ENCODE measurements at places on chromosomes 12 and 14. TPM values are rescaled to one million over a fixed set of nuclear protein-coding genes. Genes with fewer than 3 reads are reported as not detected.

GRCh38 chr12:45336762-45337596 is 121.1 kb downstream of the ANO6 start:
- H3K27ac ChIP-seq, result no peak overlapping the region
- no peak overlapping the region for H3K4me3 ChIP-seq
- DNase-seq, result no peak
- no peaks in the 10 kb centered on the region for H3K36me3 ChIP-seq
- peaks cover 7% of the 10 kb centered on the region for H3K4me1 ChIP-seq

Gene CACNB3
- total RNA-seq, result 30.8 TPM

Gene VSX2
- not detected for total RNA-seq

DNA sequence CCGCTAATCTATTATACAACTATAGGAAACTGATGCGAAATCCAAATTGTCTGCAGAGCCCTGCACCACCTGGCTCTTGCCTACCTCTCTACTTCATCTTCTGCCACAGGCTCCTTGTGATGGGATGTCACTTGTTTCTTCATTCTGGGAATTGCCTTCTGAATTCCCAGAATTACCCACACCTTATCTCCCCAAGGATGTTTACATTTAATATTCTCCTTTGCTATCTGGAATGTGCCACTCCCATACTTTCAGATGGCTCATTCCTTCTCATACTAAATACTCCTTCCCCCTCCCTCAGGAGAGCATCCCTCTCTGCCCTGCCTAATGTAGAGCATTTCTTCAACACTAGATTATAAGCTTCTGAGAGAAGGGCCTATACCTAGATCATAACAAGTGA is 573.1 kb downstream of the GALC start:
- no peaks in the 10 kb centered on the region for H3K36me3 ChIP-seq
- no peaks in the 10 kb centered on the region for H3K4me1 ChIP-seq
- no peak for DNase-seq
- no peak overlapping the region for H3K4me3 ChIP-seq
- no peak overlapping the region for H3K27ac ChIP-seq
- no peaks in the 10 kb centered on the region for H3K27me3 ChIP-seq

DNA sequence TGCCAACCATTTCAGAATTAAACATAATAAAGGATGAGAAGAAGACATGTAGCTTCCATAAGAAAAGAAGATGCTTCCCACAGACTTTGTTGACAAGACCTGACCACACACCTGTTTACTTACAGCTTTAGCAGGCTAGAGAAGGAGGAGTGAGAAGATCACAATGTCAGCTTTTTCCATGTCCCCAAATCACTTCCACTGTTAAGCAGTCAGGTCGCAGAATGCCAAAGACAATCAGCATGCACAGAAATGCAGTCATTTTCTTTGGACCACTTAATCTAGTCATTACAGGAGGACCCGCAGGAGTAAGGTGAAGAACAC is 314.9 kb downstream of the SSPN start:
- no peak overlapping the region for H3K27ac ChIP-seq
- H3K27me3 ChIP-seq, result no peaks in the 10 kb centered on the region
- no peak for DNase-seq
- H3K36me3 ChIP-seq, result no peaks in the 10 kb centered on the region
- no peak overlapping the region for H3K4me3 ChIP-seq

Gene C1QL4
- not detected for total RNA-seq

Gene BCL2L2
- total RNA-seq, result 70.7 TPM

- H3K27ac ChIP-seq, result no peak overlapping the region
- peak overlapping the region; percentile 99 for H3K4me3 ChIP-seq
- DNase-seq, result no peak
- no peaks in the 10 kb centered on the region for H3K4me1 ChIP-seq
- H3K36me3 ChIP-seq, result no peaks in the 10 kb centered on the region
These were observed 663 bp downstream of the WASHC3 start for GRCh38 chr12:102061096-102061559.

Gene MSRB3
- 298 TPM for total RNA-seq

Gene PRH2
- total RNA-seq, result not detected

DNA sequence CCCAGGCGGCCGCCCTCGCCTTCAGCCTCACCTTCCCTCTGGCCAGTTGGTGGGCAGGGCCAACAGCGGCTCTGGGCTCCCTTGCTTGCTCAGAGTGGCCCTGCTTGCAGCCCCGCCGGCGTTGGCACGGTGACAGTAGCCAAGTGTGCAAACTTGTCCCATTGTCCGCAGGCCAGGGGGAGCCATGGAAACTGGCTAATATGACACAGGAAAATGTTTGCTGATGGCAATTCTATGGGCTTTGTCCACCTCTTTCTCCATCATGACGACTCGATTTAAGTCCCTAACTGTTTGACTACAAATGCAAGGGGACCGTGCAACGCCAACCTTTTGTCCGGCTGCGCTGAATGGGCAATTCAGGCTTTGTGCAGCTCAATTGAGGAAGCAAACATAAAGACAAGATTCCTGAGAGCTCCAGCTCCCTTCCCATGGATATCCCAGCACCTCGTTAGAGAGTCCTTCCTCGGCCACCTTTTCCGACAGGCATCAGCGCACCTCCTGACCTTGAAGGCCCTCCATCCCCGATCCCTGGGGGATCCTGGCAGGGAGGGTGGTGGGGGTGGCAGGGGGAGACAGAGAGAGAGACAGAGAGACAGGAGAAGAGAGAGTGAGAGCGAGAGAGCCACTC is 785 bp upstream of the FAM181A start:
- no peaks in the 10 kb centered on the region for H3K4me1 ChIP-seq
- H3K36me3 ChIP-seq, result no peaks in the 10 kb centered on the region
- no peak overlapping the region for H3K27ac ChIP-seq
- no peak overlapping the region for H3K4me3 ChIP-seq
- no peaks in the 10 kb centered on the region for H3K27me3 ChIP-seq
- DNase-seq, result no peak

DNA sequence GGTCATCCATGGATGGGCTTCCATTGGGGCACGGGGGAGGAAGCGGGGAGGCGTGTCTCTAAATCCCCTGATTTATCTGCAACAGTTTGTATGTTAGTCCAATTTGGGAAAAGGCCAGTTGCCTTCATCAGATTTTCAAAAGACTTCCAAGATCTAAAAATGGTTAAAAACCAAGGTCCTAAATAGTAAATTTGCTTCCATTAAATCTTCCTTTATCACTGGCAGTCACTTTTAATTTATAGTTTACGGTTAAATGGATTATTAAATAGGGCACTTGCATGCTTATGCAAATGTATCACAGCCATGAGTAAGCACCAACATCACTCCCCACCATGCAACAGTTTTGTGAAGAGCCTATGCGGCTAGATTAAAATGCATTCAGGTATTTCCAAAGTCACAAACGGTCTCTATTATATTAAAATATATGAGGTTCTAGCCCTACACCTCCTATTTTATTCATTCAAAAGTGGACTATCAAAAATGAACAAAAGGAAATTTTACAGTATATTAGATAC is 108.2 kb upstream of the GPHB5 start:
- no peak for DNase-seq
- no peak overlapping the region for H3K4me3 ChIP-seq
- no peak overlapping the region for H3K27ac ChIP-seq

Measured in aorta (tissue), 5 donors.